ENCODE measurements at places on chromosomes 6 and 20.

GRCh38 chr6:35905841-35906498 lies 14.9 kb downstream of the SRPK1 start:
- no peak for DNase-seq

DNA sequence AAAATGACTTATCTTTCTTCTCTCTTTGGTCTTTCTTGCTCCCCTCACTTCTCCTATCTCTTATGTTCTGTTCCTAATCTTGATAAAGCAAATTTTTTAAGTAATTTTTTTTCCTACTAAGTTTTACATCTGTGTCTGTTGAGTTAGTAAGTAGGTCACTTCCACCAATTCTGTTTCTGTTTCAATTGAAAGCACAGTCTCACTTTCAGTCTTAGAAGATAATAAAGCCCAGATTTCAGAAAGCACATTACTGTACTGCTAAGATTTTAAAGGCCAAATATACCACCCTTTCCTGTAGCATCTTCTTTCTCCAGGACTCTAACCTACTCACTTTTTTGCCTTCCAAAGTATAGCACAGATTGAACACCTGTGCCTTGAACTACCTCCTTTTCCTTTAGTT lies 866.1 kb upstream of the ADGRB3 start:
- no peak for DNase-seq

GRCh38 chr20:51378171-51378928 lies 164.2 kb downstream of the NFATC2 start:
- DNase-seq: no peak

- DNase-seq: no peak
Observed at GRCh38 chr6:14070457-14070856, 47.1 kb upstream of the CD83 start.

DNA sequence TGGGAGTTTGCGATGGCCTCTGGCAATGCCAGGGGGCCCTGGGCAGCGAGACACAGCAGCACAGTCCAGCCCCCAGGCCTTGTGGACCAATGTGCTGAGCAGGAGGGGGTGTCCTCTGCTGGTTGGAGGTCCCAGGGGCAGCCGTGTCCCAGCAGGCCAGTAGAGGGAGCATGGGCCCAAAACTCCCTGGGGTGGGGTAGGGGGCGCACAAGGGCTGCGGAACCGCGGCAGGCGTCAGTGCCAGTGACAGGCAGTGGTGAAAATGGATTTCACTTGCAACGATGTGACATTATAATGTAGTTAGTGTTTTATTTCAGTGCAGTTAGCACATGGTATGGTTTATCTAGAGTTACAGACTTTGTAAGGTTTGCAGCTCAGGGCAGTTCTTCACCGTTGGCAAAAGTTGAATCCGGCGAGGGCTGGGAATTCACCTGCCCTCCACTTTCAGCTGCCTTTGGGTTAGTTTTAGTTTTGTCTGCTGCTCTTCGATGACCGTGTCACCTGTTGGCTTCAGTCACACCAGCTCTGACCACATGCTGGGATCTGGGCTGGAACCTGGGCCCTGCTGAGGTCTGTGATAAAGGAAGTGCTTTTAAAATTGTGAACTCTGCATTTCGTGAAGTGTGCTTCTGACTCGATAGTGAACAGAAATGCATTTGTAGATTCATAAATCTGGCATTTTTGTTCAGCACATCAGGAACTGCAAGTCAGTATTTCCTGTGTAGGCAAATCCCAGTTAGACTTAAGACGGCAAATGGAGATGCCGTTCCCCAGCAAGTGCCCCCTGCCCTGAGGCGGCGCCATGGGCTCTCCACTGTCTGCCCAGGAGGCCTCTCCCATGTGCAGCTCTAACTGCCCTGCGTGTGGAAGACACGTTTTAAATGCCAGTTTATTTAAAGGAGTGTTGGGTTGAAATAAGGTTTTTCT lies 46.8 kb downstream of the PYGB start:
- DNase-seq: no peak

GRCh38 chr6:157050537-157051265 lies 272.6 kb downstream of the TMEM242 start:
- DNase-seq: no peak

DNA sequence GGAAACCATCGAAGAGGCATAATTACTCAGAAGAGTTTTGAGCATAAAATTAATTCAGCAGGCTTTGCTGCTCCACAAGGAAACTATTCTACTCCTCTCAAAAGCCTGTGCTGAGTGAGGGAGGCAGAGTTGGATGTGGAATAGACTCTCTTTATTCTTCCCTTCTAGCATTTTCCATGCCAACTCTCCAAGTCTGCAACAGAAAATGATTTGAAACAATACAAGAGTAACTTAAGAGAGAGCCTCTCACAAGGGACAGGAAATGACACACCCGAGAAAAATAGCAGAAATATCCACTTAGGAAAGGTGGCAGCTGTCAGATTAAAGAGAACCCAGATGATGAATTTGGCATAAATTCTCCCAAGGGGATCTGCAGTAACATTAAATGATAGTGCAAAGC lies 26.3 kb upstream of the LAMP5 start:
- DNase-seq: no peak

DNA sequence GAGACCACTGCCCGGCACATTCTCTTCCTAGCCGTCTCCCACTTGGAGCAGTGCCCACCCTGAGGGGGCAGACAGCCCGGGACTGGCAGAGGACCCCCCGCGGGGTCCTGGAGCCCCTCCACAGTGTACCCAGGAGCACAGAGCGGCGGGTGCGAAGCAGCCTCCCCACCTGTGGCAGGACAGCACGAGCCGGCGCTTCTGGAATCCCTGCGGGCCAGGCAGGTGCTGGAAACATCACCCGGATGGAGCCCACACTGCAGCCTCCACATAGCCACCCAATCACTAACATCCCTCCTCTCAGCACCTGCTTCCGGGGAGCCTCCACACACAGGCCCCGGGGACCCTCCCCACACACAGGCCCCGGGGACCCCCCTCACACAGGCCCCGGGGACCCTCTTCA lies 18.7 kb downstream of the GATA5 start:
- no peak for DNase-seq

DNA sequence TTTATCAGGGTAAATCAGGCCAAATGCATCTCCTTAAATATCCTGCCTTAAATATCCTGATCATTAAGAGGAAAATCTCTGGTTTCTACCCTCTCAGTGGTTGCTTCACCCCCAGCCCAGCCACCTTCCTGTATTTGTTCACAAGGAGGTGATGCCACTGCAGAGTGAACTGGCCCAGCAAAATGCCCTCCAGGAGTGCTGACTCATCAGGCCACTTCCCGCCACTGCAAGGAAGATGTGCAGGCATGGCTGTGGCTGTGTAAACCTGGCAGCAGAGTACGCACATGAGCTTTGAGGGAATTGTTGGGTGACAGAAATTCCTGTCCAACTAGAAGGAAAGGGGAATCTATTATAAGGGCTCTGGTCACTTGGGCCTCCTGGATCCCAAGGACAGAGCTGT lies 13.8 kb downstream of the NQO2 start:
- no peak for DNase-seq

GRCh38 chr6:164106345-164106769 lies 691.8 kb downstream of the QKI start:
- no peak for DNase-seq

DNA sequence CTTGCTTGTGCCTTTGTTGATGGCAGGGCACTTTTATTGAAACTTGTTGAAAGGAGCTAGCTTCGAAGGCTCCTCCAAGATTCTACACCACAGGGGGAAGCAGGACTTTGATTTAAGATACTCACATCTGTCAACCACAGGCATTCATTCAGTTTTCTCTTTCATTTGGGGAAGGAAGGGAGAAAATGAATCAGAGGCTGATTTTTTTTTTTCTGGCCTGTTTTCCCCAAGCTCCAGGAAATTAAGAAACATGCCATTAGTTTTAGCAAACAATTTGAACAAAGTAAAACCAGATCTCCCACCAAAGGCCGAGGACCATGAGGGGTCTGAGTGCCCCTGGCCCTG lies 8.7 kb upstream of the APCDD1L start:
- DNase-seq: no peak

DNA sequence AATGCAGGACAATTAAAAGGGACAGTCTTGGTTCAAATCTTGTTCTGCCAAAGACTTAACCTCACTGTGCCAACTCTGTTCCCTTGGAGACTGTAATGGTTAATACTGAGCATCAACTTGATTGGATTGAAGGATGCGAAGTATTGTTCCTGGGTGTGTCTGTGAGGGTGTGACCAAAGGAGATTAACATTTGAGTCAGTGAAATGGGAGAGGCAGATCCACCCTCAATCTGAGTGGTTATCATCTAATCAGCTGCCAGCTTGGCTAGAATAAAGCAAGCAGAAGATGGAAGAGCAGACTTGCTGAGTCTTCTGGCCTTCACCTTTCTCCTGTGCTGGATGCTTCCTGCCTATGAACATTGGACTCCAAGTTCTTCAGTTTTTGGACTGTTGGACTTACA lies 474.4 kb downstream of the CD83 start:
- no peak for DNase-seq

- DNase-seq: no peak
Observed at GRCh38 chr20:6395695-6396094, 272.9 kb upstream of the FERMT1 start.
